ENCODE measurements at places on chromosomes 5 and 9.

- no peak for DNase-seq
These were observed 65.3 kb downstream of the LMX1B start for GRCh38 chr9:126678989-126679388.

- no peak for DNase-seq
These were observed 82.6 kb upstream of the FST start for GRCh38 chr5:53397845-53398244.

DNA sequence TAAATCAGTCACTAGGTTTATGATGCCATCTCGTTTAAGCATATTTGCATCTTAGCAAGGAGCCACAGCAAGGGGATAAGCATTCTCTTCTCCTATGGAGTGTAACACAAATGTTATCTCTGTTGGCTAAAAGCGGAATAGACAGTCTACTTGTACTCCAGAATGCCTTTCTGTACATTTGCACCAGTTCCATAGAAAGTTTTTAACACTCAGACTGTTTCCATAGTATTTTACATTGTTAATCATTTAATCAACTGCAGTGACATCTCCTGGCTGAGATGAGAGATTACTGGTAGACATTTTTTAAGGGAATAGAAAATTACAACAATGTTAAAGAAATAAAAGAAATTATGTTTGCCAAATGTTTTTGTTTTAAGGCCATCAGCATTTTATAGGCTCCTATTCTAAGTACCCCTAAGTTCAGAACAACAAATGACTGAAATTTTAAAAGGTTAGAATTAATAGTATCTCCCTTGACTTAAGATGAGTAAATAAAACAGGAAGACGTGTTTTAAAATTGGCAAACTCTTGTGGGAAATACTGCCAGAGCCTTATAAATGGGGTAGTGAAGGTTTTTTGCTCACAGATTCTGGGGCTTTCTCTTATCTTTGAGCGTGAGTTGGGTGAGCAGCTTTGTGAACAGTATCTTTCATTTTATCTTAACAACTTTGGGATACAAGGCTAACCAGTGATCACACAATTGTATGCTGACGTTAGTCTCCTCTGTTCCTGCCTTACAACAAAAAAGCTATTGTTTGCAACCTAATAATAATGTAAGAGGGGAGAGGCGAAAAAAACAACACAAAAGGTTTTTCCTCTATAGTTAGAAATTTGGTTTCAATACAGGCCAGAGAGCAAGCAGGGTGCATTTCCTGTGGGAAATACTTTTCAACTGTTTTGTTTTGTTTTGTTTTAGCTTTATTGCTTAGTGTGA, 294.3 kb downstream of the FBXL7 start:
- no peak for DNase-seq

GRCh38 chr5:120464627-120465435, 731 bp downstream of the PRR16 start:
- DNase-seq: no peak

DNA sequence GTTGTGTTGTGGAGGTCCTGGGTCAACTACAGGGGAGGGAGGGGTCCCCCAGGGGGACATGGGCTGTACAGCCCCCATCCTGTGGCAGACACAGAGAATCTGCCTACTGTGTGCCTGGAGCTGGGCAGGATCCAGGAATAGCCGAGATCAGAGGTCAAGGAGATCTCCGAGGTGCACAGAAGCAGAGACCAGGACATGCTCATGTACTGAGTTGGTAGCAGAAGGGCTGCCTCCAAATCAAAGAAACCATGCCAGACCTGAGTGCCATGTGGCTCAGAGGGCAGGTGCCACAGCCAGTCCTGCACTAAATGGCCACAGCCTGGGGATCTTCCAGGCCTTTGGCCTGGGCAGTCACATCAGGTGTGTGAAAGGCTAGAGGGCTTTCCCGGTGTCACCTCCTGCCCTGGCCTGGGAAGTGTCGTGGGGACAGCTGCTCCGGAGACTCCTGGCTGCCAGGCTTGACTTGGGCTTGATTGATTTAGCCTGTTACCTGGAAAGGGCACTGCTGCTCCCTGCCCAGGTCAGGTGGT, 27.8 kb downstream of the GSN start:
- DNase-seq: no peak

DNA sequence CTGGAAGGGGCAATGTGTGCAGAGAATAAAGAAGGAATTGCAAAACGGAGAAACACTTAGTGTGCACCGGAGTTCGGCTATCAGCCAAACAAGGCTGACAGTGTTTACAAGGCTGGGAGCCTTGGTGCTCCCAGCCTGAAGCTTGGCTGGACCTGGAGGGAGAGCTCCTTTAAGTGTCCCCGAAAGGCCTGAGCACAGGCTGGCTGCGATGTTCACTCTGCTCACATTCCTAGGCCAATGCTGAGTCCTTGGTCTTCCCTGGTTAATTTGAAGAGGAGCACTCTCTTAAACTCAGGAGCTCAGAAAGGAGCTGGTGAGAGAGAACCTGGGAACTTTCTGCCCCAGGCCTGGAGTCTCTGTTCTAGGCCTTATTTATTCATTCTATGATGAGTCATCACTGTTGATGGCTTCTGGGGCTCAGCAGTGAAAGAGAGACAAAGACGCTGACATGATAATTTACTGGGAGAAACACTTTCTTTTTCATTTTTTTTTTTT, 88.6 kb upstream of the MYO10 start:
- no peak for DNase-seq

DNA sequence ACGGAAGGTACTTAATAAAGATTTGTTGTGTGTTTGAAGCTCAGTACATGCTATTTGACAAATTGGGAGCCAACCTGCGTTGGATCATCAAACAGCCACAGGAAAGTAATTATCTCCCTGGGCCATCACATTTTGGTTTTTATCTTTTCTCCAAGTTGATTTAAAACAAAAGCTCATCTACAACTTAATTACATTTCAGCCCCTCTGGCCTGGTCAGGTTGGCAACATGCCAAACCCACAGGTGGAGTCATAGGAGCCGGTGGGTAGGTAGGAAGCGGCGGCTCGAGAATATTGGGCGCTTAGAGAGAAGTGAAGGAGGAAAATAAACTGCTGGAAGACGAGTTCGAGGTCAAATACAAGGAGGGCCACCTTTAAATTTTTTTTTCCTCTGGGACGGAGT, 64.9 kb upstream of the FANCC start:
- DNase-seq: no peak

DNA sequence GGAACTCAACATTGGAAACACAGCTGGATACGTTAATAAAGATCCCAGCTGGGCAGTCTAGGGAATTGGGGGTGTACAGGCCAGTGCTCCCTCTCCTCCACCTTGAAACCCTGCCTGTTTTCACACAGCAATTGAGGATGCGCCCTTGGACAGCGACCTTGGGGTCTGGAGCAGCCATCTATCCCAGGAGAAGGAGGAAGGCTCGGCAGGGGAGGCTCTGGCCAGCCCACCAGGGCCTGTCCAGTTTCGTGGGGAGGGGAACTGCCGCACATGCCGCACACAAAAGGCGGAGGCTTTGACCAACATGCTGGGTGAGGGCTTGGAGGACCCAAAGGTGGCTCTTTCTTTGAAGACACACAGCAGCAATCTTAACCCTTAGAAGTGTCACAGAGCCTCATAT, 1.4 kb downstream of the COL23A1 start:
- no peak for DNase-seq

- no peak for DNase-seq
These were observed 38.1 kb downstream of the SEMA6A start for GRCh38 chr5:116536316-116537083.

GRCh38 chr9:77785341-77785740, 137.2 kb upstream of the GNA14 start:
- no peak for DNase-seq

GRCh38 chr9:4943346-4943745, 41.7 kb upstream of the JAK2 start:
- no peak for DNase-seq

GRCh38 chr9:137138722-137139467, at the start of gene GRIN1:
GRIN1 (plus strand) TSS chr9:137139154; CDS start chr9:137139487, 333 bp downstream.
- DNase-seq: no peak

- DNase-seq: no peak
These were observed 480.8 kb downstream of the PSAT1 start for GRCh38 chr9:78777747-78778146.

DNA sequence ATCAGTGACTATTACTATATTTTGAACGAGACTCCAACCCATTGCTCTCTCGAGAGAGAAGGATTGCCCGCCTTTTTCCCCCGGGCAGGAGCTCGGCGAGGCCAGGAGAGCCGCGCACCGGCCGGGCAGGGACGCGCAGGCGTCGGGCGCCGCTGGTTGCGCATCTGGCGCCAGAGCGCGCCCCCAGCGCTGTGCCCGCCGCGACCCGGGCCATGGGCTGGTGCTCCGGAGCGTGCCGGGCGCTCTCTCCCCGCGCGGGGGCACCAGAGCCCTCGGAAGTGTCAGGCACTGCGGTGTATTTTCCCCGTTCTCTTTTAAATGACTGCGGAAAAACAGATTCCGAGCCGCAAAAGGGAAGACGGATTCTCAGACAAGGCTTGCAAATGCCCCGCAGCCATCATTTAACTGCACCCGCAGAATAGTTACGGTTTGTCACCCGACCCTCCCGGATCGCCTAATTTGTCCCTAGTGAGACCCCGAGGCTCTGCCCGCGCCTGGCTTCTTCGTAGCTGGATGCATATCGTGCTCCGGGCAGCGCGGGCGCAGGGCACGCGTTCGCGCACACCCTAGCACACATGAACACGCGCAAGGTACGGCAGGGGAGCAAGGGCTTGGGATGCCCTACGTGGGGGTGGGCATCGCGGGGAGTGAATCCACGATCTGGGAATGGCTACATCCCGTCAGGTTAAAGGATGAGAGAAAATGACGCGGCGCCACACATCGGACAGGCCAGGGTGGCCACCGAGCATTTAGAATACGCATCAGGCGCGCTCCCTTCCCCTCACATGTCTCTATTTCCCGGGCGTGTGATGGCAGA, 1.1 kb upstream of the NTRK2 start:
- no peak for DNase-seq

- DNase-seq: no peak
These were observed 10.7 kb upstream of the IL17B start for GRCh38 chr5:149389552-149390495.

DNA sequence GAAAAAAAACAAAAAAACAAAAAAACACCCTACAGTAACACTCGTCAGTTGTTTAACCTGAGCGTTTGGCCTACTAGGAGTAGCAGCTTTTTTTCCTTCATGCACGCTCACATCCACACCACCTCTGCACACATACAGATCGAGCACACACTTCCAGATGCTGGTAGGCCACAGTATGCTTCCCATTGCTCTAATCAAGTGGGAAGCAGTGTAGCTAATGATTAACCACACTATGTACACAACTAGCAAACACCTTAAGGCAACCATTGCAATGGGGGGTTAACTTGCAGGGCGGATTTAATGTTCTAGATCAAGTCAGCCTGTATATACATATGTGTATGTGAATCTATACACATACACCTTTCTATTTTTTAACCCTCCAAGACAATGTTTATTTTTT, 65.5 kb upstream of the GLRX start:
- no peak for DNase-seq

DNA sequence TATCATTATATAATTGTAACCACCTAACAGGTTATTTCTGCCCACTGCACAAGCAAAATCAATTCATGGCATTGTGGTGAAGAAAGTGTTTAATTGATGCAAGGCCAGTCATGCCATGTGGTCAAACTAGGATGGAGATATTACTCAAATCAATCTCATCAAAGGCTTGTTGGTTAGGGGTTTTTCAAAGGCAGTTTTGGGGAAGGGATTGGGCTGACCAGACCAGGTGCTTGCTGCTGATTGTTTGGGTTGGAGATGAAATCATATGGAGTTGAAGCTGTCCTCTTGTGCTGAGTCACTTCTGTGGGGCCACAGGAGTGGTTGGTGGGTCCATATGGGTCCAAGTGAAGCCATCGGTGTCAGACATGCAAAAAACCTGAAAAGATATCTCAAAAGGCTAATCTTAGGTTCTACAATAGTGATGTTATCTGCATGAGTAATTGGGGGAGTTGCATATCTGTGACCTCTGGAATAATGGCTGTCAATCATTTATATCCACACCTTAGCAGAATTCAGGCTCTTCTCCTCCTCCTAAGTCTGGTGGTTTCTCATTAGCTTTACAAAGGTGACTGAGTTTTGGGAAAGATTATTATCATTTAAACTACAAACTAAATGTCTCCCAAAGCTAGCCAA, 44.9 kb downstream of the HMGCS1 start:
- no peak for DNase-seq

- peak; percentile 5 for DNase-seq
These were observed 38.8 kb downstream of the CARTPT start for GRCh38 chr5:71757590-71758543.

GRCh38 chr9:17236147-17236546, 101.3 kb downstream of the CNTLN start:
- DNase-seq: no peak

DNA sequence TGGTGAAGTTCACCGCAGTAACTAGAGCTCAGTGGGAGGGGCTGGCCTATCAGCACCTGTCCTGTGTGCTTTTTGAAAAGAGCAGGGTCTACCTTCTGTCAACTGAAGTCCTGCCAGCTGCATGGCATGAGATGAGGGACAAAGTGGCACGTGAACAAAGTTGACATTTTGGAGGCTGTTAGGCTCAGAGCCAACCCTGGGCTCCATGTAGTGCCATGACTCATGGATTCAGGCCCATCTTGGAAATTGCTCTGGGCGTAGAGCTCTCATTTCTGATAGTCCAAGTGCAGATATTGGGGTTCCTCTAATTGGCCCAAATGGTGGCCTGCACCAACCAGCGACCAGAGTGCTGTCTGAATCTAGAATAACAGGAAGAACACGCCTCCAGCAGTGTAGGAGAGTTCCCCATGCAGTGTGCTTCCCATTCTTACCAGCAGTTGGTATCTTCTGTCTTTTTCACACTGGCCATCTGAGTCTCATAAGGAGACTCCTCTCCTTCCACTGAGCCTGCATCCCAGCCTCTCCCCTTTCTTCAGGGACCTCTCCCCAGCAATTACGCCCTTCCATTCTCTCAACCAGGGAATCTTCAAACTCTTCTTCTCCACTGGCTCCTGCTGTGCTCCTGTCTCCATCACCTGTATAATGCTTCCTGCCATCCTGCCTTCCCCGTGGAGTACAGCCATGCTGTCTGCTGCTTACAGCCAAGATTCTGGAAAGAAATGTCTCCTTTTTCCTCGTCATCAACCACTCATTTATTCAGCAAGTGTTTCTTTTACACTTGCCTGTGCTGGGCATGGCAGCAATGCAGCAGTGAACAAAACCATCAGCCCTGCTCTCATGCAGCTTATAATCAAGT, 30.4 kb downstream of the IRF1 start:
- DNase-seq: no peak

GRCh38 chr5:96752341-96753016, 55.3 kb downstream of the ERAP1 start:
- DNase-seq: no peak

GRCh38 chr5:88236866-88237642, 31.6 kb downstream of the TMEM161B start:
- DNase-seq: no peak

- DNase-seq: no peak
These were observed 27.0 kb upstream of the SLC6A3 start for GRCh38 chr5:1471997-1472963.
